GM23248 (cell line): ENCODE measurements at places on chromosomes 6 and 20. TPM values are rescaled to one million over a fixed set of nuclear protein-coding genes. Genes with fewer than 3 reads are reported as not detected.

Gene GLP1R
- total RNA-seq: not detected in 2 replicates

Gene HTR1E
- not detected in 2 replicates for total RNA-seq

Gene HMGCLL1
- total RNA-seq: not detected in 2 replicates

Gene GJA10
- total RNA-seq: not detected in 2 replicates

Gene EDN1
- 1.8 and 6.3 TPM in 2 replicates for total RNA-seq

Gene CAP2
- total RNA-seq: 4.8 and 9.9 TPM in 2 replicates

Gene IMPG1
- total RNA-seq: not detected in 2 replicates

Gene SLC35F1
- total RNA-seq: 0.76 TPM in 1 of 2 replicates, not detected in the other

Gene SMIM8
- total RNA-seq: 2.0 and 2.4 TPM in 2 replicates
